ENCODE measurements at places on chromosomes 1 and 21. TPM values are rescaled to one million over a fixed set of nuclear protein-coding genes. Genes with fewer than 3 reads are reported as not detected.
A peak's percentile ranks its signal among the peaks of the same experiment; 100 is the strongest.

DNA sequence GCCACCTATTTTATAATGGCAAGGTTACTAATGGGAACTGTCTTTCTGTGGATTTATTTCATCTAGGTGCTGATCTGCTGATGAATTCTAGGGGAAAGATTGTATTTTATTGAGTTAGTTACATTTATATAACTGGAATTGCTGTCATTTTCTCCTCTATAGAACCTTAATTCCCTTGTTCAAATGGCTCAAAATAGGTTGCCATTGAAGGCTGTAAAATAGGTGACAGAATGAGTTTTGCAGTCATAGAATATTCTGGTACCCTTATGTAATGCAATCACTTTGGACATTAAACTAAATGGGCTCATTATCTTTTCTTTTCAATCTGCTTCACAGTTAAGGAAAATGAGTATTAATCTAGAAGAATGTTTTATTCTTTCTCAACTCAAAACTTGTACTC is 131.0 kb downstream of the CTH start:
- no peak for DNase-seq

- DNase-seq: no peak
Measured at GRCh38 chr1:220966473-220966872, 87.2 kb downstream of the HLX start.

Gene SELL
- total RNA-seq: 0.36 TPM

DNA sequence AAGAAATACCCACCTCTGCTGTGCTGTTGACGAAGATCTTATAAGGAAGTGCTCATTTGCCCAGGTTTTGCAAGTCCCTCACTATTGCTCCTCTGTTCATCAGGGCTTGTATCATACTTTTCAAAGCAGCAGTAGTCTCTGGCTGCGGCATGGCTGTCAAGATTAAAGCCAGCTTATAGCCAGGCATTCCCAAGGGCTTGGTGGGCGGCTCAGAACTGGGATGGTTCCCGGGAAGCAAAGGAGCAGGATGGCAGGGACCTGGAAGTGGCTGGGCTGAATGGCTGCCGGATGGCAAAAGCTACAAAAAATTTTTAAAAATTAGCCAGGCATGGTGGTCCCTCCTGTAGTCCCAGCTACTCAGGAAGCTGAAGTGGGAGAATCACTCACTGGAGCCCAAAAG is 16.7 kb upstream of the SH3BGRL3 start:
- DNase-seq: no peak

DNA sequence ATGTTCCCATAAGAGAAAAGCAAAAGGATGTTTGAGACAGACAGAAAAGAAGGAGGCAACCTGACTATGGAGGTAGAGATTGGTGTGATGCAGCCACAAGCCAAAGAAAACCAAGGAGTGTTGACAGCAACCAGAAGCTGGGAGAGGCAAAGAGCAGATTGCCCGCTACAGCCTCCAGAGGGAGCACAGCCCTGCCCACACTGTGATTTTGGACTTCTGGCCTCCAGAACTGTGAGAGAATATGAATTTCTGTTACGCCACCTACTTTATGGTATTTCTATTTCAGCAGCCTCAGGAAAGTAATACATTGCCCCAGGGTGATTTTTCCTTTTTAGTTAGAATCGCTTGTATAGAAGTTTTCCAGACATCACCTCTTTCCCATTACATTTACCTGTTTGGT is 28.4 kb downstream of the SLAMF6 start:
- DNase-seq: no peak

DNA sequence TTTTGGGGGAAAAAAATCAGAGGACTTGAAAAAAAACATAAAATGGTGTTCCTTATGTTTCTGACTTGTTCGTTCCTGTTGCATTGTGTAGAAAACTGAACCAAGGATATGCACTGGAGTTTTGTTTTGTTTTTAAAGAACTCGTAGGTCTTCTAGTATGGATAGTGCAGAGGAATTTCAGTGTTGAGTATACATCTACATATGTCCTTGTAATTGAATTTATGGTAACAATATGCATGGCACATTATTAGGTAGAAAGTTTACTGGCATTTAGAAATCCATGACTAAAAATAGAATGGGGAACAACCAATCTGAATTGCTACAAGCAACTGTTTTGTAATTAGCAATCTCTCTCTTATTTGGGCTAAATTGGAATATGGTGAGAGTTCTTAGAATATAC is 188.3 kb upstream of the ZRANB2 start:
- no peak for DNase-seq

GRCh38 chr1:118827207-118827606 is 160.9 kb downstream of the TBX15 start:
- DNase-seq: no peak

Gene LYSMD1
- total RNA-seq: 7.4 TPM

GRCh38 chr1:229856009-229856650 is 210.9 kb upstream of the GALNT2 start:
- peak; percentile 43 for DNase-seq

Gene GJA8
- total RNA-seq: 0.12 TPM

DNA sequence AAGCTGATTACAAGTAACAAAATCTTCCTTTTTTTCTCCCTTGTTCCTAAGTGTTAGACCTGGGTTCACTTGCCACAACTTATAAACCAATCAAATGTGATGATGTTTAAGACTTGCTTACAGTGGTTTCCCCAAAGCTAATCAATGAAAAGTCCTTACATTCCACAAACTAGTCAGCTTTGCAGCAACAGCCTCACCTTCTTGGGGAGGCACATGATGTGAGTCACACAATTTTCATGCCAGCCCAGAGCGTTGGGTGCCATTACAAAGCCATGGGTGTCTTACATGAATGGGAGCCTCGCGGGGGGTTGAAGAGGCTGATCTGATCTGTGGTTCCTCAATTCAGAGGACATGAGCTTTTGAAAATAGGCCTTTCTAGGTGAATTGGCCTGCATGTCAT is 91.6 kb upstream of the UBE2U start:
- peak; percentile 35 for DNase-seq

DNA sequence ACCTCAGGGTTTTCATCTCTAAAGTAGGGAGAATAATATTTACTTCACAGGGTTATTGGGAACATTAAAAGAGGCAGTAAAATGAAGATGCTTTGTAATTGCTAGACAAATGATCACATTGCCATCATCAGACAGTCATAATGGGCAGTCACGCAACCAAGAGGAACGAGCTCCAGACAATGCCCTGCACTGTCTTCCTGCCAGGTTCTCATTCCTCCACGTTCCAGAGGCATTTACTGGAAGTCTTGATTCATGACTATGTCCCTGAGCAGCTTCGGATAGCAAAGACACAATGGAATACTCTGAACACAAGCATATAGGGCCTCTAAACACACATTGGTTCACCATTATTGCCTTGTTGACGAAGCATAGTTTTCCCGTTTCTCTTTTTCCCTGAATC is 389.7 kb downstream of the NTNG1 start:
- peak; percentile 14 for DNase-seq

Gene RAVER2
- total RNA-seq: 2.4 TPM

Gene SMCP
- total RNA-seq: not detected
